ENCODE measurements at places on chromosomes 2 and 18.

DNA sequence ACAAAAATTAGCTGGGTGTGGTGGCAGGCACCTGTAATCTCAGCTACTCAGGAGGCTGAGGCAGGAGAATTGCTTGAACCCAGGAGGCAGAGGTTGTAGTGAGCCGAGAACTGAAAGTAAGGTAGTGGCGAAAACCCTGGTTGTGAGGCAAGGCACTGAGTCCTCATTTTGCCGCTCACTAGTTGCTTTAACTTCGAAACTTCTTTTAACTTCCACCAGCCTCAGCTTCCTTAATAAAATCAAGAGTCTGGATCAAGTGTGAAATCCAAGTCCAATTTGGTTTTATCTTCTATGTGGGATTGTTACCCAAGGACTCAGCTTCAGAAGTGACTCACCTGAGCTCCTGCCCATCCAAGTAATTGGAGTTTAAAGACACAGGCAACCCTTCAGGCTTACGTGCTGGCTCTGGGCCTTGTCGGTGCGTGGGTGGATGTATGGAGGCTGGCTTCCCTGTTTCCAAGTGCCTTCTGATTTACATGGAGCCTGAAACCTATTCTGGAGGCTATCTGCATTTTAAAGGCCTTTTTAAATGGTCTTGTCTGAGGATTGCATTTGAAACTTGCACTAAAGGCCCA lies 374.2 kb upstream of the ID2 start:
- no peak for DNase-seq

- no peak for DNase-seq
These were observed 238.8 kb downstream of the RNF152 start for GRCh38 chr18:61653823-61654551.

GRCh38 chr2:212295571-212295970 lies 243.0 kb downstream of the ERBB4 start:
- no peak for DNase-seq

DNA sequence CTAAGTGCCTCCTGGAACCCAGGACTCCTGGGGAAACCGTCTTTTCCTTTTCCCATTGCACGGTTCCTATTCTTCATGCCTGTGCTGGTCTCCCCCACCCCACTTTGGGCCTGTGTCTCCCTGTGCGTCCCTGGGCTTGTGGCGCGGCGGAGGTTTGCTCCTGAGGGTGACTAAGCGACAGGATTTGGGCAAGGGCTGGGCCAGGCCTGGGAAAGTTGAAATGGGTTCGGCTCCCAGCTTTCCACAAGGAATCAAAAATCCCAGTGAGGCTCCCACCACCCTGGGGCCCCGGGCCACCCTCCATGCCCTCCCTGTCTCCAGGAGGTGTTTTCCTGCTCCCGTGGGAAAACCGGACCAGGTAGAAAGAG lies 197.6 kb downstream of the NDUFA10 start:
- no peak for DNase-seq

DNA sequence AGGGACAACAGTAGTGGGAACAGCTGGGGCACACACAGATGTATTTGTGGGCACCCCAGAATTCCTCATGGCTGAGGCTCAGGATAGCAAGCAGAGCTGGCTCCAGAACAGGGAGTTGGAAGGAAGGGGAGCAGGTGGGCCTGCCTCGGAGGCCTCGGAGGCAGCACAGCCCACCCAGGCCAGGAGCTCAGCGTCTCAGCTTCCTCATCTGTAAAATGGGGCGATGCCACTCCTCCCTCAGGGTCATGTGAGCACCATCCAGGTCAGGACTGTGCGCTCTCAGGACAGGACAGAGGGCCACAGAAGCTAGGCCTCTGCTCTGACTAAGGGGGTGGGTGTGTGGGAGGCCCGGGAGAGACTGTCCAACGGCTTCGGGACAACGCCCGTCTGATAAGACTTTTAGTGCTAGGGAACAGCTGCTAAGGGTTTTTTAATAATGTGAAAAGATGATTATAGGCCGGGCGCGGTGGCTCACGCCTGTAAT lies 106.2 kb downstream of the HDAC4 start:
- DNase-seq = no peak

DNA sequence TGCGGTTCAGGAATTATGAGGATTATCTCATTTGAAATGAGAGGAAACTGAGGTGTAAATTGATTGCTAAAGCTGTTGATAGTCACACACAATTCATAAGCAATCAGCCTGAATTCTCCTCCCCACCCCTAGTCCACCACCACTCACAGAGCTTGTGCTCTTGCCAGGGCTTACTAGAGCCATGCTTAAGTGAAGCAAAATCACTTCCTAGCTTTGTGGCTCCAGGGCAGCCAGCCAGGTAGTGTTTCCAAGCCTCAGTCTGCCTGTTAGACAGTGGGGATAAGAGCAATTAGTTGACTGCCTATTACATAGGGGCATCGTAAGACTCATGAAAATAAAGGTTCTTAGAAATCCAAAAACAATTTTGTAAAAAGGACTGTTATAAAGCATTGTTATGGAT lies 87.2 kb downstream of the PKP4 start:
- no peak for DNase-seq

All from CD4-positive, alpha-beta T cell treated with Interleukin-1 beta for 1 hour (primary cell).